ENCODE measurements at places on chromosomes 2 and 18. TPM values are rescaled to one million over a fixed set of nuclear protein-coding genes. Genes with fewer than 3 reads are reported as not detected.

GLB1L gene
- 4.0 TPM for total RNA-seq

LDLRAD4 gene
- 35.7 TPM for total RNA-seq

PSMD1 gene
- 92.8 TPM for total RNA-seq

PASK gene
- 52.4 TPM for total RNA-seq

TNFRSF11A gene
- total RNA-seq = 4.3 TPM

UGT1A5 gene
- not detected for total RNA-seq

LBX2 gene
- total RNA-seq = 0.32 TPM

OBSL1 gene
- 0.45 TPM for total RNA-seq

PHOSPHO2 gene
- 3.2 TPM for total RNA-seq

GPR148 gene
- not detected for total RNA-seq

APCDD1 gene
- total RNA-seq = not detected

ANO7 gene
- total RNA-seq = 0.31 TPM

KIF1A gene
- 0.81 TPM for total RNA-seq

SCG2 gene
- not detected for total RNA-seq

PXDN gene
- total RNA-seq = 0.26 TPM

NOTO gene
- total RNA-seq = not detected

COA5 gene
- 18.8 TPM for total RNA-seq

SUMO1 gene
- 99.2 TPM for total RNA-seq
